ENCODE measurements at places on chromosomes 2 and 18.

GRCh38 chr2:171004363-171004762 lies 75.3 kb downstream of the GORASP2 start:
- DNase-seq: no peak

DNA sequence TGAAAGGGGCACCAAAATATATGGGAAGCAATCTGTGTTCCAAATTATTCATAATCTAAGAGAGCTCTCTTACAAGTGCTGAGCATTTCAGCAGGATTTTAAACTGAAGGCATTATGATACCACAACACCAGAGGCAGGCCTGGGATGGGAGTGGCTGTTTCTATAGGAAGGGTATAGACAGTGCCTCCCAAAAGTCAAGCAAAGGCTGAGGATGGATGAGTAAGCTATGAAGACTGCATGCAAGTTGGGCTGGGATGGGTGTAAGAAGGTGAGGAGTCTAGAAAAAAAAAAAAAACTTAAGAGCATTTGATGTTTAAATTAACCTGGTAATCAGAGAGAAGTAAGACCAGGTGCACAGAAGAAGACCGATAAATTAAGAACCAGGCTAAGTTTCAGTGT lies 132.5 kb downstream of the OSR1 start:
- DNase-seq: no peak

DNA sequence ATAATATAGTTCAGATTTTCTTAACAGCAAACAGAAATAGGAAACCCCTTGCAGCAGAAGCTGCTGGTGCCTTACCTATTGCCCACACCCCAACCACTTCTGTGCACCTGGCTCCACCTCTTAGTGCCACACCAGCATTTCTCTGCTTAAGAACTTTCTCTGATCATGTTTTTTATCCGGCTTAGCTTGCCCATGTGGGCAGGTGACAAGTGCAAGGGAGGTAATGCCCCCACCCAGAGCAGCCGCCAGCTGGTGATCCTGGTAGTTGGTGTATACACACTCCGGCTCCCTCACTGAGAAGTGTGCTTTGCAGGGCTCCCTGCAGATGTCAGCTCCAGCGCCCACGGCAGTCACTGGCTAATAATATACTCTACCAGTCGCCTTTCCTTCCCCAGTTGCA lies 126.3 kb downstream of the ALPK2 start:
- DNase-seq: no peak

GRCh38 chr2:172430678-172431077 lies 3.3 kb downstream of the ITGA6 start:
- no peak for DNase-seq

GRCh38 chr2:171267855-171268629 lies 107.3 kb upstream of the TLK1 start:
- DNase-seq: no peak

DNA sequence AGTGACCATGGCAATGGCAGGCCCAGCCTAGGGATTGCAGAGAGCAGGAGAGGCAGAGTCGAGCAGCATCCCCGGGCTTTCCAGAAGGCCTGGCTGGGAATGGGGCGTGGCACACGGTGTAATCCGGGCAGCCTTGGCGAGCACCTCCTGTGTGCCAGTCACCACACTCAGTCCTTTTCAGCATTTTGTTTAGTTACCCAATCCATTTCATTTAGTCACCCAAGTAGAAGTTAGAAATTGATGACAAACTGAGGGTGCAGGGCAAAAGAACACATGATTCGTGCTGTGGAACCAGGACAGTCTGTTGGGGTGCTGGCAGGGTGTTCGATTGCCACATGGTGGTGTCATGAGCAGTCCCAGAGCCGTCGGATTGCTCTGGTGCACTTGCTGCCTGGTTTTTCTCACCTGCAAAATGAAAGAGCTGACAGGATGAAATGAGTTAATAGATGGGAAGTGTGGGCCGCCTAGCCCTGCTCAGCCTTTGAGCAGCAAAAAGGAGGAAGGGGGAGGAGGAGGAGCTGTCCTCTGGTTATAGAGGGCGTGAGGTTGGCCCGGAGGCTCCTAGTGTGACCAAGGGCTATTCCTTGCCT lies 299.4 kb downstream of the AGAP1 start:
- DNase-seq: no peak

- no peak for DNase-seq
Measured at GRCh38 chr2:188349019-188349418, 57.3 kb downstream of the GULP1 start.

GRCh38 chr2:239212121-239212928 lies 188.5 kb downstream of the HDAC4 start:
- DNase-seq: no peak

DNA sequence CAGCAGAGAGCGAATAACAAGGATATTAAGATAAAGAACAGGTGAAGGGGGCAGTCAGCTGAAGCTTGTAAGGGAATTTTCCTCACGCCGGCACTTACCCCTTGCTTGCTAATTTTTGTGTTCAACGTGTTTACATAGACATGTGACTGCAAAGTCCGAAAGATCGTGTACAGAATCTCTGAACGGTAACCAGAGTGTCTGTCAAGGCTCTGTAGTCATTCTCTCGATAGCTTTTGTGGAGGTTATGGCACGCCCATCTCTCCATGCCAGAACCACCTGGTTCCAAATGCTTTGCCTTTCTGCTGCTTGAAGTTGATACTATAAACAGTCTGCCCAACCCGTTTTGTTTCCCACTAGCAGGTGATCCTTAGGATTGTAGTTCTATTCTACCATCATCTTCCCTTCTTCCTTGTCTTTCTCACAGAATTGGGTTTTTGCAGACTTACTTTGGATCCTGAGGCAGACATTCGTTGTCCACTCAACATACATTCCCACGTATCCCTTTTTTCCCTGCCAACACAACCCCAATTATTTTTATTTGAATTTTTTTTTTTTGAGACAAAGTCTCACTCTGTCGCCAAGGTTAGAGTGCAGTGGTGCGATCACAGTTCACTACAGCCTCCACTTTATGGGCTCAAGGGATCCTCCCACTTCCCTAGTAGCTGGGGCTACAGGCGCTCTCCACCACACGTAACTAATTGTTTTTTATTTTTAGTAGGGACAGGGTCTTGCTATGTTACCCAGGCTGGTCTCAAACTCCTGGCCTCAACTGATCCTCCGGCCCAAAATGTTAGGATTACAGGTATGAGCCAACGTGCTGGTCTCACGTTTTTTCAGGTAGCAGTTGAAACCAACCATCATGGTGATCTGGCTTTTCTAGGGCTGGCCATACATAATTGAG lies 1.3 kb upstream of the USP34 start:
- DNase-seq: no peak

- no peak for DNase-seq
Measured at GRCh38 chr2:212919238-212919637, 232.2 kb downstream of the IKZF2 start.

DNA sequence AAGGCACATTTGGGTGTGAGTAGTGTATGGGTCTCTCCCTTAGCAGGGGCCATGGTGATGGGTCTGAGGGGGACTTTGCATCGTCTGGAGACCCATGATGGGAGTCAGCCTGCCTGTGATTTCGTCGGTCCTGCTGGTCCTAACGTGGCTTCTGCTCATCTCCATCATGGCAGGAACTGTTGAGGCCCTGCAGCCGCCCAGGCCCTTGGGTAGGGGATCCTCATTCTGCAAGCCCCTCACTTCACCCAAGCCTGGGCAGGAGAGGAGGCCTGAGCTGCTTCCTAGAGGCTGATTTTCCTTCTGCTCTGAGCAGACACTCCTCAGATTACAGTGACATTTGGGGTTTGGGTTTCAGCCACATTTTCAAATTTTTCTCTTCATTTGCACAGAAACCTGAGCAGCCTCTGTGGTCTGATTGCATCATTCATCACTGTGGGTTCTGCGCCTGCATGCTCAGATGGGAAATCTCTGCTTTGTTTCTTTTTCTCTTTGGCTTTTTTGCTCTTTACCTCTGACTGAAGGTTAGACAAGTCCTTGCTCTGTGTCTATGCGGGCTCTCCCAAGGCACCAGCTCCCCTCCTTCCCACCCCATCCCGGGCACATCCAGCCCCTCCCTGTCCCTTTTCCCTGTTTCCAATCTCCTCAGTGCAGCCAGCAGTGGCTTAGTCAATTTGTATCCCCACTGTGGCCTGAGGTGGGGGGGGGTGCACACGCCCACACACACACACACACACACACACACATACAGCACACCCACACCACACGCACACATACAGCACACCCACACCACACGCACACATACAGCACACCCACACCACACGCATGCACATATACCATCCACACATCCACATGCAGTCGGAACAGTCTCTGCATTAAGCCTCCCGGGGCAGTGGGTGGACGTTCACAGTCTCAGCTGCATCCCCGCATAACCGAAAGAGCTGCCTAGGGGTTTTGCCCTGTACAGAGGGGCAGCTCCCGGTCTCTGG lies 305.4 kb upstream of the HS6ST1 start:
- DNase-seq: no peak

GRCh38 chr2:54903736-54904554 lies 146.3 kb downstream of the RTN4 start:
- DNase-seq: peak; percentile 56

GRCh38 chr2:178479275-178479616 lies 846 bp upstream of the FKBP7 start:
- DNase-seq: no peak

- no peak for DNase-seq
Measured at GRCh38 chr2:165876712-165877111, 76.9 kb downstream of the TTC21B start.

DNA sequence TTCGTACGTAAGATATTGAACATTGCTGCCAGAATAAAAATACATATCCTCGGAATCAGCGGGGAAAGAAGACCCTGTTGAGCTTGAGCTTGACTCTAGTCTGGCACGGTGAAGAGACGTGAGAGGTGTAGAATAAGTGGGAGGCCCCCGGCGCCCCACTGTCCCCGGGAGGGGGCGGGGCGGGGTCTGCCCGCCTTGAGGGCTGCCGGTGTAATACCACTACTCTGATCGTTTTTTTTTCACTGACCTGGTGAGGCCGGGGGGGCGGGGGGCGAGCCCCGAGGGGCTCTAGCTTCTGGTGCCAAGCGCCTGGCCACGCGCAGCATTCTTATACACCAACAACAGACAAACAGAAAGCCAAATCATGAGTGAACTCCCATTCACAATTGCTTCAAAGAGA lies 324.0 kb upstream of the REG3G start:
- DNase-seq: no peak

GRCh38 chr18:64810354-64810753 lies 661.5 kb upstream of the LINC00305 start:
- DNase-seq: no peak

DNA sequence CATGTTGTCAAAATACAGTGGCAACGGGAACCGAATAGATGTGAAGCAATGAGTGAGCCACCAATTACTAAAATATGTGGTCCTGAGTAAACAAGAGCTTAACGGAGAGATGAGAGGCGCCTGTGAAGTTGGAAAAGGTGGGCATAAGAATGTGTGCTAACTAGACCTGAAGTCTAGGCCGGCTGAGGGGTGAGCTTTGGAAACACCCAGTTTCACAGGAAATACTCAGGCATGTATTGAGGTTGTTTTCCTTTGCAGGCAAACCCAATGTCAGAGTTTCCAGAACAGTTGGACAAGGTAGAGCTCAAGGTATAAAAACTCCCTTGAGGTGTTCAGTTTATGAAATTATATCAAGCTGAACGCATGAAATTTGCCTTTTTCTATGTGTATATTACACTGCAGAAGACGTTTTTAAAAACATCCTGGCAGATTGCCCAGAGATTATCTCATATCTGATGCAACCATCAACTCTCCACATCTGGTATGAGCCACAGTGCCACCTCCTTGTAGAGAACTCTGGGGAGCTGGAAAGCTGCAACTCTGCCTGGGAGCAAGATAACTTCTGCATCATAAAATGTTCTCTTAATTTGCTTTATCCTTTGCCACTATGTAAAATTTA lies 3.9 kb upstream of the WDSUB1 start:
- DNase-seq: no peak

DNA sequence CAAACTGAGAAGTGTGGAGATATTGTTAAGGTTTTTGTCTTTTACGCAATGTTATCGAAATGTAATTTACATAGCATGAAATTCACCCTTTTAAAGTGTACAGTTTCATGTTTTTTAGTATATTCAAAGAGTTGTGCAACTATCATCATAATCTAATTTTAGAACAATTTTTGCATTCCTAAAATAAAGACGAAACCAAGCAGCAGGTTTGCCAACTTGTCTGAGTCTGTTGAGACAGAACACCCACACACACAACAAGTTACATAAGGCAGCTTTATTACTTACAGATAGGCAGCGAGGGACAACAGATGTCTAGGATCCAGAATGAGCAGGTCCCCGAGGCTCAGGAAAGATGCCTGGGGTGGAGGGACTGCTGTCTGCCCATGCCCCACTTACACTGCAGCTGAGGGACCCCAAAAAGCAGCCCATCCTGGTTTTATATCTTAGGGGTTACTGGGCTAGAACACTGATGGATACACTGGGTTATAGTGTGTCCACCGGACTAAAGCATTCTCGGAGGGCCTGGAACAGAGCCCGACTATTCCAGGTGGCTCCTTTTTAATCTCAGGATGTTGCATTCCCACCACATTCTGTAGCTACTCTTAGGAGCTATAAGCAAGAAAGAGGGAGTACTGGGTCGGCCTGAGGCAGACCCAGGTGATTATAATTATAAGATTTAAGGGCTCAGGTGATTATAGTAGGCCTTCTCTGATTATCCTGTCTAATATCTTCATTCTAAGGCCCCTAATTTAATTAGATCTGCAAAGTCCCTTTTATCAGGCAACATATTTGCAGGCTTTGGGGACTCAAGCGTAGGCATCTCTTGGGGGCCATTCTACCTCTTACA lies 150.2 kb upstream of the DOK6 start:
- no peak for DNase-seq

DNA sequence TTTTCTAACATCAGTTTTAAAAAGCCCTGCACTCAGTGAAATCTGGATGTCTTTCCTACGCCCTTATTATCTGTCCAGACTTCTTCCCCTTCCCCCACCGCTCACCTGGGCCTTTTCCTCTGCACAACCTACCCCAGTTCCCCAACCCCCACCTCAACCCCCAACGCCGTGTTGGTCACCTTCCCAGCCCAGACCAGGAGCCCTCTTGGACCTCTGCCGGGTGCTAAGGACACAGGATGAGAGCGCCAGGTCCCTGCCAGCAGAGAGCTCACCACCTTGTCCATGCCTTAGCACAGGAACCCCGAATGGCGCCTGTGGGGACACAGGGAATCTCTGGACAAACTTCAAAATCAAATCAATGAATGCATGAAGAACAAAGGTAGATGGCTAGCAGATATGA lies 966 bp upstream of the RBM43 start:
- DNase-seq: no peak

DNA sequence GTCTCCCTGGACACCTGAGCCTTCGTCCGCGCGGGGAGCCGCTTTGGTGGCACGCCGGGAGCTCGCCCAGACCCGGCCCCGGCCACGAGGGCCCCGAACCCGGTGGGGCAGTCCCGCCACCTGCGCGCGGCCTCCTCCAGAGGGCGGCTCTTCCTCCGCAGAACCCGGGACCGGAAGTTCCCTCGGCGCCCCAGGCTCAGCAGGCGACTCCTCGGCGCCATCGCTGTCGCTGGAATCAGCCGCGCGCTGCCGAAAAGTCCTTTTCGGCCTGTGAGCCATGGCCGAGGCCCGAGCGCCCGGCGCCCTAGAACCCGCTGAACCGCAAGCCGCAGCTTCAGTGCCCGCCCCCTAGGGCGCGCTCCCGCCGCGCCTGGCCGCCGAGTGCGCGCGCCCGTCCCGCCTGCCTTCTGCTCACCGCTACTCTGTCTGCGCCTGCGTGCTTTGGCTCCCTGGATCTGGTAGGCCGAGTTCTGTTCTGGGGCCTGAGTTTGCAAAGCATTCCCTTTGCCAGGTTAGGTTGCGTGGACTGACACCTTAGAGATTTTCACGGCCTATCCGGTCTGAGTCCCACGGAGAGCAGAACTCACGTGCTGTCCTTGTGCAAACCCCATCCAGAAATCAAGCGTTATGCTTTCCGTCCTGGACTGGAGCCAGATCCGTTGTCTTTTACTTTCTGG lies at the start of gene GCFC2:
TSS of gene GCFC2 (minus strand) at position 339 of the 677 bp plus-strand sequence. CDS start at position 279, 60 bp downstream.
- peak; percentile 82 for DNase-seq
